ENCODE measurements at places on chromosomes 1 and 21. TPM values are rescaled to one million over a fixed set of nuclear protein-coding genes. Genes with fewer than 3 reads are reported as not detected.

Gene CCT3
- total RNA-seq: 584 TPM

Gene LCE2A
- total RNA-seq: not detected

Gene OR10Z1
- total RNA-seq: not detected

Gene SPATC1L
- total RNA-seq: 0.31 TPM

Gene PRKAA2
- total RNA-seq: 2.2 TPM

Gene BSND
- total RNA-seq: not detected

Gene CR1L
- total RNA-seq: not detected

Gene TCP10L
- total RNA-seq: not detected

Gene LRRC71
- not detected for total RNA-seq

- DNase-seq: no peak
Observed at GRCh38 chr1:165598676-165599059, 32.4 kb upstream of the MGST3 start.

DNA sequence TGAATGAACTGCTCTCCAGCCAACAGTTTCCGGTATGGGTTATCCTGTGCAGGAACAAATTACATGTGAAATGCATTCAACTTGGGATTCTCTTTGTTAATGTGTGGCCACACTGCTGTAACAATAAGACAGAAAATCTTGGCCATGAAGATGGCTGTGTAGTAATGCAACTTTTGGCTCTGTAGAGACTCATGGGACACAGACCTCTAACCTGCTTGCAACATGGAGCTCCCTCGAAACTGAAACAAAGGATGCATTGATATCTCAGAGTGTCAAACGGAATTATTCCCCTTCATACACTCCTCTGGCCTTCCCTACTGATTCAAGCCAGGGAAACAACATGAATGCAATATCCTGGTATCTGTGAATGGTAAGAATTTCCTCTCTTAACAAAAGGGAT is 559.3 kb upstream of the ZRANB2 start:
- no peak for DNase-seq

GRCh38 chr1:41907446-41907845 is 11.3 kb downstream of the HIVEP3 start:
- no peak for DNase-seq

- no peak for DNase-seq
Observed at GRCh38 chr1:112418099-112418892, 22.3 kb downstream of the CTTNBP2NL start.

GRCh38 chr1:183886083-183886828 is 81.3 kb downstream of the RGL1 start:
- DNase-seq: no peak

GRCh38 chr1:176656257-176656995 is 193.5 kb downstream of the PAPPA2 start:
- peak; percentile 57 for DNase-seq

DNA sequence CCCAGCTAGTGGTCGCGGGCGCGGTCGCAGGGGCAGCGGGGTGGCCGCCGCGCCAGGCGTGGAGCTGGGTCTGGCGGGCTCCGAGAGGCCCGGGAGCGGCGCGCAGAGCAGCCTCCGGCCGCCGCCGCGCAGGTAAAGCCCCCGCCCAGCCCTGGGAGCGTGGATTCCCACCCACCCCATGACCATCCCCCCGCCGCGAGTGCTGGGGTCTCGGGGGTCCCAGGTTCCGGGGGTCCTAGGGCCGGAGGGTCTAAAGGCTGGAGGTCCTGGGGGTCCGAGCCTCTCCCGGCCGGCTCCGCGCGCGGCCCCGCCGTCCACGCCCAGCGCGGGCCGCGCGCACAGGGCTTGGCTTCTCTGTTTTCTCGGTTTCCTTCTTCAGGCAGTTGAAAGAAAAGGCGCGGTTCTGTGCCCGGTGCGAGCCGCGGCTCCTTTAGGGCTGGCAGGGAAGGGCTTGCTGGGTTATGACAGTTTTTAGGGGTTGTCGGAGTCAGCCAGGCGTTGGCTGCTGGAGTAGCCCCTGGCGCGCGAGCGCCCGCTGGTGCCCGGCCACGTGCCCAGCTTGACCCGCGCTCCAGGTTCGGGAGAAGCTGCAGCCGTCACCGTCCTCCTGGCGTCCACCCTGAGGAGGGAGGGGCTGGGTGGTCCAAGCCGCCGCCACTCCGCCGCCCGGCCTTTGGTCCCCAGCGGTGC is 359 bp downstream of the LRRC3 start:
- DNase-seq: no peak

- DNase-seq: peak; percentile 68
Observed at GRCh38 chr1:32801096-32801715, 16.0 kb downstream of the YARS1 start.

DNA sequence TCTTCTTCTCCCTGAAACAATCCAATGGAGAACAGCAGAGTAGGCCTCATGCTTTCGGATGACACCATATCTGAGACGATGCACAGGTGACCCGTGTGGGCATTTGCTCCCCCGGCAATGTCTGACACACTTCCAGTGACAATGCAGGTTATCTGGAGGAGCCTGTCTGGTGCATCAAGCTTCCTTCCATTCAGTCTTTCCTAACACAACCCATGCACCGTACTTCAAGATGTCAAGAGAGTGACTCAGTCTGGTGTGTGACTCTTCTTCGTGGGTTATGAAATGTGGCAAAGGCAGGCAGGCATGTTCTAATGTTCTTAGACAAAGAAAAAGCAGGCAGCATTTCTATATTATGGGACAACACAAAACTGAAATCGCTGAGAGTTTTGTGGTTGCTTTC is 159.1 kb downstream of the EDEM3 start:
- DNase-seq: no peak

DNA sequence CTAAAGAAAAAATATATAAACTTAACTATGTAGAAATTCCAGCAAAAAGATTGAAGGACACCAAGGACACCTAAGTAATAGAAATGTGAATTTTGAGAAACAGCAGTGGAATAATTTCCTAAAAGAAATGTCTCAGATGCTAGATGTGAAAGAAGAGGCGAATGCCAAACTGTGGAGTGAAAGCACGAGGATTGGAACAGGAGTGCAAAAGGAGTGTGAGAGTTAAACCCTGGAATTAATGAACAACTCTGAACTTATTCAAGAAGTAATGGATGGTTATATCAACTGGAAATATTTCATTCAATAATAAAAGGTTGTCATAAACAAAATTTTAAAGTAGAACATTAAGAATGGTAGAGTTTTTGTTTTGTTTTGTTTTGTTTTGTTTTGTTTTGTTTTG is 78.5 kb upstream of the SGIP1 start:
- no peak for DNase-seq

DNA sequence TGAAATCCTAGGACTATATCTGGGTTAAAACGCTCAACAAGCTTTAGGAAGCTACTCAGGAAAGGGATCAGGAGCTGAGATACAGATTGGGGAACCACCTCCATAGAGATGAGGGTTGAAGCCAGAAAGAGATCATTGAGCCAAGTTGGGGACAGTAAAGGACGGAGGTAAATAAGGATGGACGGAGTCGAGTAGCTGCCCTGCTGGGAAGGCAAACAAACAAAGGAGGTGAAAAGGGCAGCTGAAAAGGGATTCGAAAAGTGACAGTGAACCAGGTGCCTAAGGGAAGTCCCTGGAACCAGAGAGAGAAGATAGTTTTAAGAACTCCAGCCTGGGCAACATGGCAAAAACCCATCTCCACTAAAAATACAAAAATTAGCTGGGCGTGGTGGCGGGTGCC is 6.3 kb upstream of the CAMSAP2 start:
- DNase-seq: no peak

GRCh38 chr1:167911413-167911812 is 2.5 kb downstream of the ADCY10 start:
- no peak for DNase-seq

- DNase-seq: no peak
Observed at GRCh38 chr1:245751726-245752470, 597.1 kb downstream of the KIF26B start.

DNA sequence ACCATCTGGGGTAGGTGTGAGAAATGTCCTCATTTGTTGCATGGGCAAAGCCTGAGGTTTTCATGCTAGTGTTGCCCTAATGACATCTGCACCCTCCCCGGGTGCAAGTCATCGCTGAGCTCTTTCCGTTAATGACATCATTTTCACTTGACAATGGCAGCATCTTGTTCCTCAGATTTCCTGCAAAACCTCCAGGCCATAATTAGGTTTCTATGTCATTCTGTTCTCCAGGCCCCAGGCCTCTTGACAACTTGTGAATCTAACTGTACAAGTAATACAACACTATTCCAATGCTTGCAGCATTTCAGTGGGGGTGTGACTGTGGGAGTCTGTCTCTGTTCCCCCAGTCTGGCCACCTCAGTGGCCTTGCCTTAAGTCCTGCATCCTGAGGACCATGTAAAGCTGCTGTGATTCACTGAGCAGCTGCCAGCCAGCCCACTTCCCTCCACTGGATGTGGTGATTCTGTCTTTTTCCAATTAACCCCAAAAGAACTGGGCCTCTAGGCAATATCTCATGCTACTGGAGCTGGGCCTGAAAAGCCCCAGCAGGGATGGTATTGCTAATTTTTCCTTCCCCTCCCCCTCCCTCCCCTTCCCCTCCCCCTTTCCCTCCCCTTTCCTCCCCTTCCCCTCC is 22.8 kb downstream of the RAB7B start:
- DNase-seq: no peak

GRCh38 chr1:41528726-41529605 is 44.5 kb upstream of the EDN2 start:
- no peak for DNase-seq

DNA sequence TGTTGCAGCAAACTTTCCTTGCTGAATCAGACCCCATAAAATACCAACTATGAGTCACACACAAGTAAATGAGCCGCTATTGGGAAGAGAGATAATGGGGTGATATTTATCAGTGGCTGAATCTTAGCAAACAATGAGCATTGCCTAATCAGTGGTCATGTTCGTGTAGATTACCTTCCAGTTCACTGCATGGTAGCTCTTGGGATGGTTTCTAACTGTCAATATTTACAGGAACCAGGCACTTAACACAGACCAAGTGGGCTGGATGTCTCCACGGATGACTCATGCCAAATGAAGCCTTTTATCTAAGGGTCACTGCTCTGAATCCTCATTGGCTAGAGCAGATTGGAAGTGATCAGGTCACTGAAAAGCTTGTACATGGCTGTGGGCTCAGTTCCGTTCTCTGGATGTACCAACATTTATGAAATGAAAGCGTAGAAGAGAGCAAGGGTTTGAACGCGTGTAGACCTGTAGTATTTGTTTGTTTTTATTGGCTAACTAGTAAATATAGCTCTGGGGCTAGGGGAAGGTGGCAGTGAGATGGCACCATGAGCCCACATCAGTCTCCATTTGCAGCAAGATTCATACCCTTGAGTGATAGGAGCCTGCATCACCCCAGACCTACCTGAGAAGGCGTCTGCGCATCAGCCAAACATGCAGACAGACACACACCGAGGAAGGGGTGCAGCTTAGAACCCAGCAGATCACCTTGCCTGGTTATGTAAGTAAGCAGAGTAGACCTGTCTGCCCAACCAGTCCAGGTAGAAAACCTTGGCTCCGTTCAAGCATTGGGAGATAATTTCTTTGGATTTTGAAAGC is 153.3 kb downstream of the TOMM20 start:
- DNase-seq: peak; percentile 94

DNA sequence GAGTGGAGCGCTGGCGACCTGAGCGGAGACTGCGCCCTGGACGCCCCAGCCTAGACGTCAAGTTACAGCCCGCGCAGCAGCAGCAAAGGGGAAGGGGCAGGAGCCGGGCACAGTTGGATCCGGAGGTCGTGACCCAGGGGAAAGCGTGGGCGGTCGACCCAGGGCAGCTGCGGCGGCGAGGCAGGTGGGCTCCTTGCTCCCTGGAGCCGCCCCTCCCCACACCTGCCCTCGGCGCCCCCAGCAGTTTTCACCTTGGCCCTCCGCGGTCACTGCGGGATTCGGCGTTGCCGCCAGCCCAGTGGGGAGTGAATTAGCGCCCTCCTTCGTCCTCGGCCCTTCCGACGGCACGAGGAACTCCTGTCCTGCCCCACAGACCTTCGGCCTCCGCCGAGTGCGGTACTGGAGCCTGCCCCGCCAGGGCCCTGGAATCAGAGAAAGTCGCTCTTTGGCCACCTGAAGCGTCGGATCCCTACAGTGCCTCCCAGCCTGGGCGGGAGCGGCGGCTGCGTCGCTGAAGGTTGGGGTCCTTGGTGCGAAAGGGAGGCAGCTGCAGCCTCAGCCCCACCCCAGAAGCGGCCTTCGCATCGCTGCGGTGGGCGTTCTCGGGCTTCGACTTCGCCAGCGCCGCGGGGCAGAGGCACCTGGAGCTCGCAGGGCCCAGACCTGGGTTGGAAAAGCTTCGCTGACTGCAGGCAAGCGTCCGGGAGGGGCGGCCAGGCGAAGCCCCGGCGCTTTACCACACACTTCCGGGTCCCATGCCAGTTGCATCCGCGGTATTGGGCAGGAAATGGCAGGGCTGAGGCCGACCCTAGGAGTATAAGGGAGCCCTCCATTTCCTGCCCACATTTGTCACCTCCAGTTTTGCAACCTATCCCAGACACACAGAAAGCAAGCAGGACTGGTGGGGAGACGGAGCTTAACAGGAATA is 4.2 kb downstream of the TFAP2E start:
- DNase-seq: no peak

GRCh38 chr21:15496911-15497310 is 232.9 kb upstream of the USP25 start:
- no peak for DNase-seq

- peak; percentile 99 for DNase-seq
Observed at GRCh38 chr1:41432481-41433280, 51.8 kb downstream of the EDN2 start.

DNA sequence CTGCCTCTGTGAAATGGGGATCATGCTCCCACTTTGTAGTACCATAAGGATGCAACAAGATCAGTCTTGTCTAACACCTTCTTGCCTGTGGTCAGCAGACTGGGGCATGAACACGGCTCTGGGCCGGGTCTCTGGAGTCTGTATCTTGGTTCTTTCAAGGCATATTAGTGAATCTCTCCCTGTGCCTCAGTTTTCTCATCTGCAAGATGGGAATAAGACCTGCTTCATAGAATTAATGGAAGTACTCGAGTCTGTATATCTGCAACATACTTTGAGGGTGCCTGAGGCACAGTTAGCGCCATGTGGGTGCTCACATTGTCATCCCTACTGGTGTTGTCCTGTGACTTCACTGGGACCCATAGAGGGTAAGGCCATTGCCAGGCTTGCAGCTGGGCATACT is 84.6 kb downstream of the IGSF21 start:
- DNase-seq: no peak

DNA sequence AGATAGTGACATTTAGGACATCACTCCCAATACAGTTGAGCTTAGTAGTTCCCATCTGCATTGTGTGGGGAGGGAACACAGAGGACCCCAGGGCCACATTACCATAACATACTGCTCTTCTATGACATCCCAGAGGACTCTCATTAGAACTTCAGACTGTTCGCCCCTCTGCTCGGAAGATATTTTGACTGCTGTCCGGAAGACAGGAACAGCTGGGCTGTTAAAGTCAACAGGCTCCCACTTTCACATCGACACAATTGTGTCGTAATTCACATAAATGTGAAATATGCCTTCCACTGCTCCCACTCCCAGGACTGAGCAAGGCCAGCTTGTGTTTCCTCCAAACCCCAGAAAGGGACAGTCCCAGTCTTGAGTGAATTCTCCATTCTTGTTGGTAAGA is 158.4 kb downstream of the SEC16B start:
- no peak for DNase-seq

- no peak for DNase-seq
Observed at GRCh38 chr1:89959719-89960118, 35.2 kb upstream of the ZNF326 start.

Data from H4 (cell line).